ENCODE measurements at places on chromosomes 4 and X.

- DNase-seq, result no peak
Observed at GRCh38 chr4:101114936-101115372, 232.4 kb downstream of the PPP3CA start.

- no peak for DNase-seq
Observed at GRCh38 chr4:75683482-75684155, 10.4 kb upstream of the G3BP2 start.

GRCh38 chrX:39336671-39337311, 535.5 kb downstream of the MID1IP1 start:
- DNase-seq, result no peak

DNA sequence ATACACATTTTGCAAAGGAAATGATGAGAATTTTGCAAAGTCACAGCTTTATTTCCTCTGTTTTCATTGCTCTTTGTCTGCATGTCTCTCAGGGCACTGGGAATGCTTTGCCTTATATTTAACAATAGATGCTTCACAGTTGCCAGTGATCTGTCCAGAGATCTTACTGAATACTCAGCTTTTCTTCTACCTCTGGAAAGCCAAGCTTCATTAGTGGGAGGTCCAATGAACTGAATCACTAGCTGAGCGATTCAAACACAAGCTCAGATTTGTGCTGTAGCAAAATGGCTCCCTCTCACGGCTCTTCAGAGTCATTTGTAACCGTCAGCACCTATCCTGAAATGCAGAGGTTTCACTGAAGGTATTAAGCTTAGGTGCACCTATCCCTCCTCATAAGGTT, 138.9 kb downstream of the DCLK2 start:
- no peak for DNase-seq

GRCh38 chrX:17779434-17779833, 42.1 kb downstream of the SCML1 start:
- no peak for DNase-seq

DNA sequence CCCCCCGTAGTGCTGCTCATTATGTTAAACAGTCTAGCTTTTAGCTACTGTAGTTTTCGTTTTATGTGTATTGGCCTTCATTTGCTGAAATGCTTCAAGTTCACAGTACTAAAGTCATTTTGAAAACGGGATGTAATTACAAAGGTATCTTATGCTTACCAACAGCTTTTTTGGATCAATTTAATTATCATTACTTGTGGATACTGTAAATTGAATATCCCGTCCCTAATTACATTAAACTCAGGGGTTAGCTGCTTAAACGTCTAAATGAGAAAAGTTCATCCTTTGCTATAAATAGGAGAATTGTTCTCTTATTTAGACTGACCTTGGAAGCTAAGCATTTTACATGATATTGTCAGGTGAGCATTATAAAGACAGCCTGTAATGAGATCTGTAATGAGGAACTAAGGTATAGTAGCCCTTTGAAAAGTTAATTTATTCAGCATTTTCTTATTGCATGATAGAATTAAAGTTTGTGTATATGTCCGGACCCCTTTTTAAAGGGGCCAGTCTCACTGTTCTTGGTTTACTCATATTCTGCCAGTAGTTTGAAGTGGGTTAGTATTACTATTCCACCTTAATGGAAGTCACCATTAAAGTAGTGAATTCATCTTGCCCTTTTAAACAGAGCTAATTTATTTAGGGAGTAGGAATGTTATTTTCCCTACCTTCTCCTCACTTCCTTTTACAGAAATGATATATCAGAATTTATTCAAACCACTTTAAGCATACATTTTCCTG, 252.6 kb downstream of the TENM3 start:
- DNase-seq, result no peak

- no peak for DNase-seq
Observed at GRCh38 chr4:81884986-81885385, 413.3 kb upstream of the RASGEF1B start.

DNA sequence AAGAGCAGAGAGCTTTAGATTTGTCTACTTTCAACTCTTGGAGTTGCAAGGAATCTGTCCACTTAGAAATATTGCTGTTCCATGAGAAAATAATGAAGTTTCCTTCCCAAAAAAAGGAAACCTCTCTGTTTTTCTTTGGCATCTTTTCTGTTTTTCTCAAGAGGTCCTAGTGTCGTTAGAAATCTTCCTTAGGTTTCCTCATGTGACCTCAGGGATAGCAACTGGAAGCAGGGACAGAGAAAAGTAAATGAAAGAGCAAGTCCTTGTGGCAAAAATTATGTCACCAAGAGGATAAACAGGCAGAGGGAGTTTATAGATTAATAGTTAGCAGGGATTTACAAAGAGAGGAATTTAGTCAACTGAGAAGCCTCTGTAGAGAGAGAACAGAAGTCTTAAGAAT, 478.4 kb upstream of the ADGRL3 start:
- DNase-seq, result no peak

DNA sequence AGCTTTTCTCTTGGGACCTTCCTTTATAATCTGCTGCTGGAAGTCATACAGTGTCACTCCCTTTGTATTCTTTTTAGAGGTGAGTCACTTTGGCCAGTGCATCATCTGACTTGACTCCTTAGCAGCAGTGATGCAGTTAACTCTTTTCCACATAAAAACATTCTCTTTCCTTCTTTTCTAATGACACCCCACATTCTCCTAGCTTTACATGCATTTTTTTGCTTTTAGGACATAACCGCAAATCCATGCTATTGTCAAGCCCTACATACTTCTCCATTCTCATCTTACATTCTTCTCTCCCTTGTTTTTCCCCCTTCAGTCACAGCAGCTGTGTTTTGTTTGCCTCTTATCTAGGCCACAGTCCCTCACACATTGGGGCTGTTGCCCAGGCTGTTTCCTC, 55.1 kb downstream of the ZNF330 start:
- DNase-seq, result no peak

- DNase-seq, result no peak
Observed at GRCh38 chr4:48898733-48899431, 7.7 kb downstream of the OCIAD2 start.

DNA sequence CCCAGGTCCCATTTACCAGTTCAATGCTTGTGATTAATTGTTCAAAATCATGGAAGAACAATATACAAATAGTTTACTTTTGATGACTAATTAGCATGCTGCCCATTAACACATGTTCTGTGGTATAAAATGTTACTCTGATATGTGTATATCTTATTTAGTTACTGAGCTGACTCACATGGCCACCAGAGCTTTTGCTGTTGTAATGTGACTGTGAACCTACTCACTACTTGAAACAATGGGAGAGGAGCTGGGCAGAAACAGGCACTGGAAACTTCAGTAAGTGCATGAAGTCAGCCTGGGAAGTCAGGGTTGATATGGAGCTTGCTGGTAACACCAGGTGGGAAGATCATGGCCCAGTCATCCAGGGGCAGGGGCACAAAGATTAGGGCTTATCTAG, 72.7 kb upstream of the MAD2L1 start:
- DNase-seq, result no peak

GRCh38 chrX:148530464-148531077, 30.2 kb downstream of the AFF2 start:
- DNase-seq, result no peak

DNA sequence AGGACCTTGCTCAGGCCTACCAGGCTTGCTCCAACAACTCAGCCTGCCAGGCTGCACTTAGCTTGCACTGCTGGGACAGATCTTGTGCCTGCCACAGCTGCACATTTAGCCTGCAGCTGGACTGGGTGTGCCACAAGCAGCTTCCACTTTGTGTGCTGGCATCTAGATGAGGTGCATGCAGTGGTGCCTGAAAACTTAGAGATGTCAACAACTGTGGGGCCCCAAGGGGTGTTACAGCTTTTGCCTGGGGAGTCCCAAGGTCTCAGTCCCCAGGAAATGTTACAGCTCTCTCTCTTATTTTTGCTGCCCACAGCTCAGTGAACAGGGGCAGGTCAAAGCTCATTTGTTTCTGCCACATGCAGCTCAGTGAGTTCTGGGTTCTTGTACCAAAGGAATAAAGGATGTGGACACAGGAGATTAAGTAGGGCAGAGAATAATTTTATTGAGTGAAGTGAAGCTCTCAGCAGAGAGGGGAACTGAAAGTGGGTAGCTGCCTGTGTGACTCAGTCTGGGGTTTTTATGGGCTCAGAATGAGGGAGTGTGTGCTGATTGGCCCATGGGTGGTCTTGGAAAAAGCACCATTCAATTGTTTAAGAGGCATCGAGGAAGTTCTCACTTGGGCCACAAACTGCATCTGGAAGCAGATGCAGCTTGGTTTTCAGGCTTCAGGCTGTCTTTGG, 828.3 kb downstream of the TECRL start:
- DNase-seq, result no peak

GRCh38 chr4:76984127-76984526, 34.6 kb downstream of the SEPTIN11 start:
- peak; percentile 14 for DNase-seq

DNA sequence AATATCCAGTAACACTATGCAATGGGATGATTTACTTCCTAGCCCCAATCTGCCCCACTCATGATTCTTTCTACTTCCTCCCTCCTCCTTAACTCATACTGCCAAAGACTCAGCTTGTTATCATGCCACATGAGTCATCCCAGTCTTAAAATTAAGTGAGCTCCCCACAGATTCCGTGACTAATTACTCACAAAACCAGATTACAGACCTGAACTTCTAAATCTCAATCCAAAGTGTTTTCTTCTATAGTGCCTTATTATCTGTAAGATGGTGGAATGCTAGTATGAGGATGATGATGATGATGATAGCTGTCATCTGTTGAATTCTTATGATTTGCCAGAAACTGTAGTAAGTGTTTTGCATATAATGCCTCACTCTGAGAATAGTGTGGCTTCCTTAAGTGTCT, 27.7 kb upstream of the GPC3 start:
- no peak for DNase-seq

- peak; percentile 69 for DNase-seq
Observed at GRCh38 chr4:77852892-77853495, 9.6 kb upstream of the MRPL1 start.

DNA sequence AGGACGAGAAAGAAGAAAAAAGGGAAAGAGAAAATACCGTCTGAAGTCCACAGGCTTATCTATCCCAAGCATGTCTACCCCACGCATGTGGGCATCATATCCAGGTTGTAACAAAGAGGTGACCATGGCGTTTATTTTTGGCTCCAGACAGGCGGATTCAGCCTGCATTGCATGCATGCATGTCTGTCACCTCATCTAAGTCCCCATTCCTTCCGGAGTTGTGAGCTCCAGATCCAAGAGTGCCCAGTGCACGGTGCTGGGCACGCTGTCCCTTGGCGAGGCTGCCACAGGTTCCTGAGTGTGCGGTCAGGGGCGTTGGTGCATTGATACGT, 905 bp upstream of the GALNTL6 start:
- DNase-seq, result no peak

GRCh38 chr4:172480471-172480870, 667.3 kb downstream of the GALNTL6 start:
- DNase-seq, result no peak

GRCh38 chr4:91758487-91758886, 545.3 kb upstream of the GRID2 start:
- no peak for DNase-seq

- no peak for DNase-seq
Observed at GRCh38 chr4:127140306-127140705, 492.5 kb upstream of the INTU start.

- no peak for DNase-seq
Observed at GRCh38 chr4:7777017-7777710, 162.5 kb downstream of the AFAP1 start.

- DNase-seq, result no peak
Observed at GRCh38 chrX:115054876-115055275, 37.5 kb upstream of the IL13RA2 start.

DNA sequence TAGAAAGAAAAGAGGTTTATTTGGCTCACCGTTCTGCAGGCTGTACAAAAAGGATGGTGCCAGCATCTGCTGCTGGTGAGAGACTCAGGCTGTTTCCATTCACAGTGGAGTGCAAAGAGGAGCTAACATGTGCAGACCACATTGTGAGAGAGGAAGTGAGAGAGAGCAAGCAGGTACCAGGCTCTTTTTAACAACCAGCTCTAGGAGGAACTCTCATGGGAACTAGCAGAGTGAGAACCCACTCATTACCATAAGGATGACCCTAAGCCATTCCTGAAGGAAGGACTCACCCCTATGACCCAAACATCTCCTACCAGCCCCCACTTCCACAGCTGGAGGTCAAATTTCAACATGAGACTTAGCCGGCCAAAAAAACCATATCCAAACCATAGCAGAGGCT, 158.6 kb upstream of the ADGRL3 start:
- DNase-seq, result no peak

- no peak for DNase-seq
Observed at GRCh38 chr4:139844459-139845036, 178.9 kb downstream of the MGST2 start.

DNA sequence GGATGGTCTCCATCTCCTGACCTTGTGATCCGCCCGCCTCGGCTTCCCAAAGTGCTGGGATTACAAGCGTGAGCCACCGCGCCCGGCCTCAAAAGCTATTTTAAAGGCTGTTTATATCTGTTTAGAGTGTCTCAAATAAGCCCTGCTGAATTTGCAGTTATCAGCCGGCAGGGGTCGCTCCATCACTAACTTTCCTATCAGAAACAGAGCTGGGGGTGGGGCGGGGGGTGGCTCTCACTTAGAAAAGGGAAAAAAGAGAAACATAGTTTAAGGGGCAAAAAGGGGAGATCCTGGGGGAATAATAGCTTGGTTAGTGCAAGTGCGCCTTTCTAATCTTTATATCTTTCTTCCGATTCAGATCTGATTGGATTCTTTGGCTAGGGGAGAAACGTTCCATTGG, 450.7 kb downstream of the UBE2NL start:
- DNase-seq, result no peak

DNA sequence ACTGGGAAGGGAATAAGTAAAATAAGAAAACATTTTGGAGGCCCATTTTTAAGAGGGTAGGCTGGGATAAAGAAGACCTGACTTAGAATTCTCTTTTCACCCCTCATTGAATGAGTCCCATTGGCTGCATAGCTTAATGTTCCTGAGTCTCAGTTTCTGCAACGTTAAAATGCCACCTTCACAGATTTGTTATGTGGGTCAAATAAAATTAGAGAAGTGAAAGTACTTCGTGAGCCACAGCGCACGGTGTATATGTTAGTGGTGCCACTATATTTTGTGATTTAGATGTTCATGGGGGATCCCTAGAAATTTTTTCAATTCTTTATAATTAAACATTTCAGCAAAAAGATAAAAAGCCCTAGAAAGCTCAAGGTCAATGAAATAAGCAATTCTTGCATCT, 109.2 kb upstream of the HS3ST1 start:
- DNase-seq, result no peak

GRCh38 chrX:275967-276580, 5.1 kb upstream of the PLCXD1 start:
- no peak for DNase-seq

Measured in stimulated activated naive CD4-positive, alpha-beta T cell (primary cell).